ENCODE measurements at places on chromosomes 7 and 10.

GRCh38 chr7:130899071-130899560, 165.1 kb upstream of the KLF14 start:
- H3K27ac ChIP-seq: peak overlapping the region; percentile 90
- no peak overlapping the region for H3K4me3 ChIP-seq
- peaks cover 96% of the 10 kb centered on the region for H3K4me1 ChIP-seq
- peaks cover 83% of the 10 kb centered on the region for H3K36me3 ChIP-seq
- no peak for DNase-seq
- no peaks in the 10 kb centered on the region for H3K27me3 ChIP-seq

- H3K27me3 ChIP-seq: no peaks in the 10 kb centered on the region
- no peaks in the 10 kb centered on the region for H3K36me3 ChIP-seq
- peak; percentile 2 for DNase-seq
Measured at GRCh38 chr10:110431659-110432058, 66.0 kb upstream of the DUSP5 start.

- no peak for DNase-seq
- H3K27me3 ChIP-seq: no peaks in the 10 kb centered on the region
- H3K4me1 ChIP-seq: peaks cover 3% of the 10 kb centered on the region
- no peak overlapping the region for H3K27ac ChIP-seq
Measured at GRCh38 chr7:138962561-138963270, 18.5 kb downstream of the KIAA1549 start.

GRCh38 chr10:122845783-122846332, at the start of gene CUZD1:
Gene CUZD1 (minus strand): TSS chr10:122845857. CDS start chr10:122845843, 14 bp downstream.
- no peak within 1 kb of the TSS for H3K27ac ChIP-seq
- no peaks in the 10 kb centered on the region for H3K27me3 ChIP-seq
- H3K36me3 ChIP-seq: peaks cover 33% of the 10 kb centered on the region
- H3K4me3 ChIP-seq: no peak within 1 kb of the TSS
- no peak for DNase-seq

DNA sequence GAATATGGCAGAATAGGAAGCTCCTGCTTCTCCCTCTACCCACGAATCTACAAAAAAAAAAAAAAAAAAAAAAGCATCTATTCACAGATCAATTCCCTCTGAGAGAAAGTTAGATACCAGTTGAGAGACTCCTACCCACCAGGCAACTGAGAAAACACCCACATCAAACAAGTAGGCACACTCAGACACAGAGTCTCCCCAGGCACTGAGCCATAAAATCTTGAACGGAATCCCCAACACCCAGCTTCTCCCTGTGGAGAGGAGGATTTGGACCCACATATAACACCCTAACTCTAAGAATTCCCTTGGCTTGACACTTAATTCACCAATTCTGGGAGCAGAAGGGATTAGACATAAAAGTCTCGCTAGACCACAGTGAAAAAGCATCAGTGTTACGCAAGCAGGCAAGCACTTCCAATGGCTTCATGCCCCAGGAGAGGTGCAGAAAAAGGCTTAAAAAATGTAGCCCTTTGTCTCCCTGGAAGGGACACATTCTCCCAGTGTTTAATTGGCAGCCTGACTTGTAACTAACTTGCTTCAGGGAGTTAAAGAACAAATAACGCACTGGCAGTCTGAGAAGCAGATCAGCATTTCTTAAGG, 192.2 kb downstream of the ELAPOR2 start:
- DNase-seq: no peak
- H3K36me3 ChIP-seq: peaks cover 5% of the 10 kb centered on the region
- H3K4me3 ChIP-seq: no peak overlapping the region
- no peaks in the 10 kb centered on the region for H3K4me1 ChIP-seq
- no peak overlapping the region for H3K27ac ChIP-seq

DNA sequence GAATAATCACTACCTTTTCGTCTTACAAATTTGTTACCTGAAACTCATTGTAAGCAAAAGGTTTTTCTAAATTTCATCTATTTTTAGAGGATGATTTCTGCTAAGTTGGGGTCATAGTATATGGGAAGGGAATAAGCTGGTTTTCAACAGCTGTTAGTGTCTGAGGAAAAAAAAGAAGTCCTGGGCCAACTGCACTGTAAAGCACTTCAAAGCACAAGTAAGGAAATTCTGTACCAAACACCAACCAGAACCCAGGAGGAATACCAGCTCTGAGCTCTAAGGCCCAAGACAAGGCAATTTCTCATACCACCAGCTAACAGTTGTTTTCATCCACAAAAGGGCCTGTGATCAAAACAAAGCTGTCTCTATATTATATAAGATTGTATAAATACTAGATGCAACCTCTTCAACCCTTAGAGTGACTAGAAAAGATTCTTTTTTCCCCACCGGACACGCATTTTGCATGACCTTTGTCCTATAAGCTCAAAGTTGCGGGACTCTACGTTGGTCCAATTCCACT, 6.1 kb upstream of the MEOX2 start:
- no peaks in the 10 kb centered on the region for H3K36me3 ChIP-seq
- no peak overlapping the region for H3K27ac ChIP-seq
- peaks cover 13% of the 10 kb centered on the region for H3K27me3 ChIP-seq
- H3K4me1 ChIP-seq: no peaks in the 10 kb centered on the region
- no peak for DNase-seq

- H3K4me1 ChIP-seq: no peaks in the 10 kb centered on the region
- H3K27ac ChIP-seq: no peak overlapping the region
- H3K4me3 ChIP-seq: no peak overlapping the region
Measured at GRCh38 chr7:158684329-158684728, 20.3 kb downstream of the NCAPG2 start.

- peak overlapping the region; percentile 52 for H3K27ac ChIP-seq
- H3K27me3 ChIP-seq: no peaks in the 10 kb centered on the region
- H3K4me3 ChIP-seq: no peak overlapping the region
Measured at GRCh38 chr10:124728071-124728829, 15.9 kb downstream of the FAM53B start.

GRCh38 chr7:21364801-21365271, 63.0 kb upstream of the SP4 start:
- H3K4me1 ChIP-seq: peaks cover 27% of the 10 kb centered on the region
- H3K27ac ChIP-seq: no peak overlapping the region
- no peaks in the 10 kb centered on the region for H3K27me3 ChIP-seq
- DNase-seq: no peak
- no peaks in the 10 kb centered on the region for H3K36me3 ChIP-seq

- no peak overlapping the region for H3K4me3 ChIP-seq
- no peaks in the 10 kb centered on the region for H3K36me3 ChIP-seq
- no peak overlapping the region for H3K27ac ChIP-seq
- H3K4me1 ChIP-seq: no peaks in the 10 kb centered on the region
Measured at GRCh38 chr10:44774676-44775401, 136.3 kb upstream of the TMEM72 start.

- DNase-seq: no peak
- H3K4me3 ChIP-seq: no peak overlapping the region
- H3K4me1 ChIP-seq: peaks cover 5% of the 10 kb centered on the region
- peaks cover 9% of the 10 kb centered on the region for H3K36me3 ChIP-seq
Measured at GRCh38 chr10:100483876-100484666, 21.3 kb downstream of the WNT8B start.

DNA sequence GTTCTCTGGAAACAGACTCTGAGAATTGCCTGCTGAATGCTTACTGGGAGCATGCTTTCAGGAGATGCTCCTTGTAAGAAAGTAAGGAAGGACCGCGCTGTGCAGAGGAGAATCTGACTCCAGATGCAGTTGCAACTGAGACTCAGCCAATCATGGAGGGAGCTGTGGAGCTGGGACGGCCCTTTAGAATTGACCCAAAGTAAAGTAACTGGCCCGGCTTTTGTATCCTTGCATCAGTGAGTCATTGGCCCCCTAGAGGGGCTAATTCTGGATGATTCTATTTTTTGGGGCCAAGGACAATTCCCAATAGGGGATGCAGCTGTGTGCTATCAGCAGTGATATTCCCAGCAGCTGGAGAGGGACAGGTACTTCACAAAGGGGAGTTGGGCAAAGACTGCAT, 170.4 kb downstream of the PTEN start:
- peaks cover 12% of the 10 kb centered on the region for H3K4me1 ChIP-seq
- H3K27ac ChIP-seq: no peak overlapping the region
- no peak for DNase-seq
- no peaks in the 10 kb centered on the region for H3K27me3 ChIP-seq

- peak overlapping the region; percentile 95 for H3K27ac ChIP-seq
- peaks cover 34% of the 10 kb centered on the region for H3K36me3 ChIP-seq
- peak overlapping the region; percentile 59 for H3K4me3 ChIP-seq
- peak; percentile 67 for DNase-seq
Measured at GRCh38 chr7:158809596-158809995, 19.7 kb downstream of the ESYT2 start.

DNA sequence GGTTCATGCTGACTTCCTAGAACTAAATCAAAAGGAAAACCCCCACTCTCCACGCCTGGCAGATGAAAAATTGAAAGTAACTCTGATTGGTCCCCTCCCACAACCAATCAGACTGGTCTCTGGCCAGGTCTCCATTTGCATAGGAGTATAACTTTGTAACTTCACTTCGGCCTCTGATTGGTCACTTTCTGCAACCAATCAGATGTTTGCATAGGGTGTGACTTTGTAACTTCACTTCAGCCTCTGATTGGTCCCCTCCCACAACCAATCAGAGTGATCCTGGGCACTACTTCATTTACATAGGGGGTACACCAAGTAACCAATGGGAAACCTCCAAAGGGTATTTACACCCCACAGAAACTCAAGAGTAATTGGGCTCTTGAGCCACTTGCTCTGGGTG, 306.6 kb upstream of the PFKP start:
- H3K36me3 ChIP-seq: no peaks in the 10 kb centered on the region
- H3K4me3 ChIP-seq: no peak overlapping the region
- H3K27ac ChIP-seq: no peak overlapping the region
- H3K27me3 ChIP-seq: peaks cover 38% of the 10 kb centered on the region
- DNase-seq: no peak

- no peak for DNase-seq
- no peak overlapping the region for H3K4me3 ChIP-seq
- H3K36me3 ChIP-seq: no peaks in the 10 kb centered on the region
- no peak overlapping the region for H3K27ac ChIP-seq
Measured at GRCh38 chr10:11138314-11139033, 120.8 kb downstream of the CELF2 start.

- H3K27me3 ChIP-seq: no peaks in the 10 kb centered on the region
- no peak overlapping the region for H3K4me3 ChIP-seq
- H3K36me3 ChIP-seq: peaks cover 31% of the 10 kb centered on the region
- H3K4me1 ChIP-seq: peaks cover 21% of the 10 kb centered on the region
- H3K27ac ChIP-seq: no peak overlapping the region
- no peak for DNase-seq
Measured at GRCh38 chr7:155309021-155309338, 11.3 kb downstream of the INSIG1 start.

GRCh38 chr7:152202056-152202455, 176.6 kb downstream of the GALNT11 start:
- H3K27ac ChIP-seq: no peak overlapping the region
- no peak overlapping the region for H3K4me3 ChIP-seq

- no peak for DNase-seq
- H3K27ac ChIP-seq: no peak overlapping the region
- H3K4me1 ChIP-seq: no peaks in the 10 kb centered on the region
- H3K27me3 ChIP-seq: no peaks in the 10 kb centered on the region
- no peak overlapping the region for H3K4me3 ChIP-seq
Measured at GRCh38 chr7:115634633-115635032, 395.9 kb downstream of the TFEC start.

DNA sequence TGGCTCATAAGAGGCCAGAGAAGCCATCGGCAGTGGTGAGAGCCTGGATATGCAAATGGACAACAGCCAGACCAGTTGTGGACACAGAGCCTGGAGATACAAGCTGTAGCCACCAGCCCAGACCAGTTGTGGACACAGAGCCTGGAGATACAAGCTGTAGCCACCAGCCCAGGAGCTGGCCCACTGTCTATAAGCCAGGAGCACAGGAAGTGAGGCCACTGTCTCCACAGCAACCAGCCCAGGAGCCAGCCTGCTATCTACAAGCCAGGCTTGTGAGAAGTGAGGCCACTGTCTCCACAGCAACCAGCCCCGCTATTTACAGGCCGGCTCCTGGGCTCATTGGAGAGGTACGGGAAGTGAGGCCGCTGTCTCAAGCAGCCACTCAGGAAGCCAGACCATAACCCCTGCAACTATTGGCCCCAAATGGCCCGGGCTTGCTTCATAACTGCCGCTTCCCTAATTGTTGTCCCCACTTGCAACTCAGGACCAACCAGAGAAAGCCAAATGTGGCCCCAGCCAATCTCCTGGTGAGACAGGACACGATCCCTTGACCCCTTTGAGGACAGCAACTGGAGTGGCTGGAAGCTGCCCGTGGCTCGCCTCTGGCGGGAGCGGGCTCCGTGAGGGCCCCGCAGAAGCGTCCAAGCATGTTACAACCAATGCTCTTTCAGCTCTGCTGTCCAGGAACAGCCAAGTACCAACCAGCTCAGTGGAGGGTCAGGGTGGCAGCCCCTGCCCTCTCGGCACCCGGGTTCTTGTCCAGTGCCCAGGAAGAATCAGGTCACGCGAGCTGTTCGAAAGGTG, 44.1 kb upstream of the CNPY1 start:
- no peak overlapping the region for H3K27ac ChIP-seq
- DNase-seq: no peak
- no peaks in the 10 kb centered on the region for H3K4me1 ChIP-seq
- H3K4me3 ChIP-seq: no peak overlapping the region
- H3K36me3 ChIP-seq: no peaks in the 10 kb centered on the region
- H3K27me3 ChIP-seq: peaks cover 31% of the 10 kb centered on the region

DNA sequence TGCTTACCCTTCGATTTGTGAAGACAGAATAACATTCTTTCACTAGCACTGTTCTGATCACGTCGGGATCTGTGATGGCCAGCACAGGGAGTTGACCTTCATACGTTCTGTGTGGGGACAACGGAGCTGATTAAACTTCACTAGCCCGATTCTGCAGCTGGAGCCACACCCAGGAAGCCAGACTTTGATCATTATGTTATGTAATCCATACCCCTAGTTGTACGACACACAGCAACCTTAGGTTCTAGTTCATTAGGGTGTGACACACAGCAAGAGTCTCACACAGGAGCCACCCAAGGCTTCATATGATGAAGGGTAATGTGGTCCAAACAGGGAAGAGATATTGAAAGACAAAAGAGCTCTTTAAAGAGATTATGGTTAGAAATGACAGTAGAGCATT, 7.2 kb downstream of the CYP3A5 start:
- H3K4me3 ChIP-seq: no peak overlapping the region
- H3K4me1 ChIP-seq: peaks cover 30% of the 10 kb centered on the region
- H3K36me3 ChIP-seq: no peaks in the 10 kb centered on the region
- H3K27ac ChIP-seq: no peak overlapping the region
- no peaks in the 10 kb centered on the region for H3K27me3 ChIP-seq

GRCh38 chr10:30829901-30830300, 200.3 kb upstream of the LYZL2 start:
- no peaks in the 10 kb centered on the region for H3K27me3 ChIP-seq
- DNase-seq: no peak
- H3K36me3 ChIP-seq: no peaks in the 10 kb centered on the region
- no peaks in the 10 kb centered on the region for H3K4me1 ChIP-seq
- H3K4me3 ChIP-seq: no peak overlapping the region
- no peak overlapping the region for H3K27ac ChIP-seq

Data from activated naive CD4-positive, alpha-beta T cell treated with anti-CD3 and anti-CD28 coated beads for 36 hours (primary cell).